Activated CD4-positive, CD25-positive, alpha-beta regulatory T cell treated with anti-CD3 and anti-CD28 coated beads, Interleukin-2, amount 50 U/mL, for 72 hours (primary cell): ENCODE measurements at places on chromosomes 16 and 17.

DNA sequence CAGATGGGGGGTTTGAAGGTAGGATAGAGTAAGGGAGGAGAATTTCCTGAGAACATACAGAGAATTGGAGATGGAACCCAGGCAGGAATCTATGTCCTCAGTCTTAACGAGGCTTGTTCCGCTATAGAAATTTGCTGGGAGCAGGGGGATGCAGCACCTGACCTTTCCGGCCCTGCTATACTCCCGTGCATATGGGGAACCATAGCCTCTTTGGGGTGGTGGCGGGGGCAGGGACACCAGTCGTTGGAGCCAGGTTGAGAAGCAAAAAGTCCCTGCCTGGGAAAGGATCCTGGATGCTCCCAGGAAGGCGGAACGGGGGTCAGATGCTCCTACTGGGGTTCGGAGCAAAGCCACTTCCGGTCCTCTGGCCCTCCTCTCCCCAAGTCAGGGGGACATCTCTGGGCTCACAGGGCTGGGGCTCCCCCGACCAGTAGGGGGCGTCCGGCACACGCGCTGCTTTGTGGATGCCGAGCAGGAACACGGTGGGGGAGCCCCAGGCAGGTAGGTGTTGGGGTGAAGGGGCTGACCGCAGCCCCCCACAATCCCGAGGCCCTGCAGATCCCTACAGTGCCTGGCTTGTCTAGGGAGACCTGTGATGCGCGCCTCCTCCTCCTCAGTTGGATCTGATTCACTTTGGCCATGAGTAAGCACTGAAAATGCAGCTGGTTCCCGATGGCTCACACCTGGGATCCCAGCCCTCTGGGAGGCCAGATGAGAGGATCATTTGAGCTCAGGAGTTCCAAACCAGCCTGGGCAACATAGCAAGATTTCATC, 15.5 kb upstream of the TFAP4 start:
- peak; percentile 84 for DNase-seq

GRCh38 chr17:83005639-83006038, 73.8 kb upstream of the METRNL start:
- DNase-seq = no peak

DNA sequence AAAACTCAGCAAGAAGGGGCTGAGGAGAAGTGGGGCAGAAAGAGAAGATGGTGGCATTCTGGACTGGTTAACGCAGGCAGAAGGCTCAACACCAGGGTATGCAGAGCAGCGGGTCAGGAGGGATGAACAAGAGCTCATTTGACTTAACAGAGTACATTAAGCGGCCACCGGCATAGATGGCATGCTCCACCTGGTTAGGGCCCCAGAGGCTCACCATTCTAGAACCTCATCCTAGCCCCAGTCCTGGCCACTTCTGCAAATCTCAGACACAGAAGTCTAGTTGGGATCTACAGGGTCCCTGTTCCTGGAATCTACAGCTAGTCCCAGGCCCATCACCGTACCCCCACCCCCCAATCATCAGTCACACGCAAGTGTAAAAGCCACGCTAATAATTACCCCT, 1.7 kb upstream of the MYO1C start:
- no peak for DNase-seq

GRCh38 chr16:24163935-24164334, 92.2 kb upstream of the CACNG3 start:
- DNase-seq = no peak

DNA sequence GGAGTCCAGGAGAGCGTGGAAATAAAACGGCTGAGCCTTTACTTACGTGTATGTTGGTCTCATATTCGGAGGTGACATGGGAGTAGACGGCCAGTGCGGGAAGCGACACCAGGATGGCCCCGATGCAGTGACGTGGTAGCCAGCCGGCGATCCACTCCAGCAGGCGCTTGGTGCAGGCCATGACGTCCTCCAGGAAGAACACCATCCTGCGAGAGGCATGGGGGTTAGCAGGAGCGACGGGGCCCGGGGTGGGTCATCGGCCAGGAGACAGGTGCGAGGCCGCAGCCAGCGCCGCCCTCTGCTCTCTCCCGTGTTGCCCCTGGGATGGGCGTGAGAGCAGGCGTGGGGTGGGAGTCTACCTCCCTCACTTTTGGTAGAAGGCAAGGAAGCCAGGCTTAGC, 98.6 kb upstream of the CREBBP start:
- DNase-seq = no peak

DNA sequence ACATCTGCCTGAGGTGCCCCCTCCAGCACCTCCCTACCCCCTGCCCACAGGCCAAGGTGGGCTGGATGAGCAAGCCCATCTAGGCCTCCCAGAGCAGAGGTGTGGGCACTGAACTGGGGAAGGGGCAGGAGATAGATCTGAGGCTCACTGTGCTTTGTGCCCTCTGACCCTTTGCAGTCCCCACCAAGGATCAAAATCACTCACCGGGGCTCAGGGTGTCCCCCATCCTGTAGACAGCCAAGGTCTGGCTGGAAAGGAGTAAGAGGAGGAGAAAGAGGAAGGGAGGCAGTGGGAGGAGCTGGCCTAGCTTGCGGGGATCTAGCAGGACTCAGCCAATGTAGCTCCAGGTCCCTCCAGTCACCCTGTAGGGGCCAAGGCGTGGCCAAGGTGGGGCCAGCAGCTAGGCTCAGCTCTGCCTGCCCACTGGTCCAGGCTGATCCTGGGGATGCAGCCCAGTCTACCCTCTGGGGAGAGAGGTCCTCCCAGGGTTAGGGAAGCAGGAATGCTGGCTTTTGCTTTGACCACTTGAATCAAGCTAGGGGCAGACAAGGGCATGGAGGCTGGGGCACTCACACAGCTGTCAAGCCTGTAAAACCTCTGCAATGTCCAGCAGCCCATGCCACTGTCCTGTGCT, 1.8 kb downstream of the SLC12A4 start:
- no peak for DNase-seq

GRCh38 chr16:11020792-11021551, 76.6 kb downstream of the CLEC16A start:
- DNase-seq = no peak

GRCh38 chr16:85881436-85881835, 17.5 kb upstream of the IRF8 start:
- DNase-seq = no peak

GRCh38 chr17:4506892-4507291, 8.2 kb downstream of the SPNS2 start:
- DNase-seq = no peak

GRCh38 chr16:81817296-81817695, 38.2 kb downstream of the PLCG2 start:
- DNase-seq = no peak

DNA sequence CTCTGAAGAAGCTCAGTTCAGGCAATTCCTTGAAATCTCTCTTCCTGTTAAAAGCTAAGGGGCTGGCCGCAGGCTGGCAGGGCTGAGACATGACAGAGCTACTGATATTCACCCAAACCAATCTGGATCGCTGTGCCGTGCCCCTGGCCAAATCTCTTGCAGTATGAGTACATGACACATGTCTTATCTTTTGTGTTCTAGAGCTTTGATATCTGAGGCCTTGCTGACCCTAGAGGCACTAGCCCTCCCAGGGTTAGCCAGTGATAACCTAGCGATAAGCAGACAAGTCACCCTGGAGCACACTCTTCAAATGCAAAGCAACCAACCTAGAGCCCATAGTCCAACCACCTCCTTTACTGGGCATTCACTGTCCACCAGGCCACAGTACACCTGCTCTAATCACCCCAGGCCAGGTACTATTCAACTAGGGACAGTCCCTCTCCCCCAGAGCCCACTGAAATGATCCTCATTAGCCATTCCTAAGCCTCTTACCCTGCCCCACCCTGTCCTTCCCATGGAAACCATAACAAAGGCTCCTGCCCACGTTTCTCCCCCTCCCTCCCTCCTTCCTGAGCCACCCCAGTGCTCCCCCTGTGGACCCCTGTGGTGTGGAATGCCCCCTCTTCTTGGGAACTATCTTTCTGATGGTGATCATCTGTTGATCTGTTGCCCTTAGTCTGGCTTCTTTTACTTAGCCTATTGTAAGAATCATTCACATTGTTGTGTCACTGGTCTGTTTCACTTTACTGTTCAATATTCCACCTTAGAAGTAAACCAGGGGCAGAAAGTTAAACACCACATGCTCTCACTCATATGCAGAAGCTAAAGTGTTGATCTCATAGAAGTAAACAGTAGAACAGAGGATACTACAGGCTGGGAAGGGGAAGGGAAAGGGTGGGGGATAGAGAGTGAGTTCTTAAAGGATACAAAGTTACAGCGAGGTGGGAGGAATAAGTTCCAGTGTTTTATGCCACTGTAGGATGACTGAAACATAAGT, 52.5 kb downstream of the TEKT5 start:
- DNase-seq = no peak

GRCh38 chr17:30299000-30299399, 7.3 kb upstream of the BLMH start:
- DNase-seq = no peak

DNA sequence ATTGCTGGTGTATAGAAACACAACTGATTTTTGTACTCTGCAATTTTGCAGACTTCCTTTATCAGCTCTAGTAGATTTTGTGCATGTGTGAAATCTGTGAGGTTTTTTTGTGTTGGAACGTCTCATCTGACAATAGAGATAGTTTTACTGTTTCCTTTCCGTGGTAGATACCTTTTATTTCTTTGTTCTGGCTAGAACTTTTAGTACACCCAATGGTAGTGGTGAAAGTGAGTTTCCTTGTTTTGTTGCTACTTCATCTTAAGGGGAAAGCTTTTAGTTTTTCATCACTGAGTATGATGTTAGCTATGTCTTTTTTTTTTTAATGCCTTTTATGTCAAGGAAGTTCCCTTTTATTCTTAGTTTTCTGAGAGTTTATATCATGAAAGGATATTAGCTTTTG, 118.1 kb downstream of the OR1D5 start:
- DNase-seq = no peak

- no peak for DNase-seq
These were observed 313.6 kb downstream of the HS3ST4 start for GRCh38 chr16:26005336-26005735.

GRCh38 chr17:69525920-69526841, 111.7 kb downstream of the MAP2K6 start:
- DNase-seq = no peak

DNA sequence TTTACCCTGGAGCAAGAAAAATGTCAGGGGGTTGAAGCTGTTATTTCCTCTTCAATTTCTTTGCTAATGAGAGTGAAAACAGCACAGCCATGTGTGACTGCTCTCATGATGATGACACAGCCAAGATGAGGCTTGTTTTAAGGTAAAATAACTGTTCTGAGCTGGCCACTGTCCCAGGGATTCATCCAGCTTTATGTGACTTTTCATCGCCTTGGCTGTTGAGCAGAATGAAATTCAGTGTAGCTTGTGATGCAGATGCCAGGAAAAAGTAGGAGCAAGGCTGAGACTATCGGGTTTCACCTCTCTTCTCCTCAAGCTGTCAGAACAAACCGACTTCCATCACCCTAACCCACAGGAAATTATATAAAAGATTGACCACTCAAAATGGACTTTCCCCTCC, 361.8 kb upstream of the CDH5 start:
- no peak for DNase-seq

- DNase-seq = no peak
These were observed 35.7 kb downstream of the PECAM1 start for GRCh38 chr17:64354824-64355535.

- DNase-seq = no peak
These were observed 1.7 kb downstream of the ATP6V0A1 start for GRCh38 chr17:42460371-42460770.

DNA sequence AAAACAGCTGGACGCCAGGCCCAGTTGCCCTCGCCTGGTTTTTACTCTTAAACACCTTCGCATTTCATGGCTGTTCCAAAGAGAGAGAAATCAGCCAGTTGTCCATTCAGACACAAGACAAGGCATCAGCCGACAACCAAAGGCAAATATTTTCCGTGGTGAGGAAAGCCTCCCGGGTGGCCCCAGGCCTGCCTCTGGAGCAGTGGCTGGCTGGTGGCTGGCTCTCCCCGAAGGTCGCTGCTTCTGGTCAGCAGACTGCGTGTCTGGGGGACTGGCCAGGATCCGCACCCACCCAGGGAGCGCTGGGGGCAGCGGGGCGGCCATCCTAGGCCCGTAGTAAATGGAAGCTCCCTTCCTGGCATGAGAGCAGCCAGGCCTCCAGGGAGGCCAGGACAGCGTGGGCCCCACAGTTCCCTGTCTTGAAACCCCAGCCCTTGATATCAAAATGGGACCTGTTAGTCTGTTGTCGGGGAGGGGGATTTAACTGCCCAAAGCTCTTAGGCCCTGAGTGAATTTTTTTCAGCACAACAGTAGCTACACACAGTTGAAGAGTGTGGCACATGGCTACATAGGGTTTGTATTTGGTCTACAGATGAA, 57.7 kb downstream of the SREBF1 start:
- DNase-seq = no peak

- DNase-seq = no peak
These were observed 2.2 kb downstream of the ALDOC start for GRCh38 chr17:28574526-28574925.

- DNase-seq = peak; percentile 44
These were observed at the start of the genes KCTD19 and LRRC36 for GRCh38 chr16:67326472-67327309. TSS of gene KCTD19 (minus strand) at chr16:67326741. CDS start at chr16:67326707, 34 bp downstream. TSS of gene LRRC36 (plus strand) at chr16:67326815. CDS start at chr16:67326863, 48 bp downstream.
